Mesenchymal stem cell (in vitro differentiated cells and primary cell): ENCODE measurements at places on chromosomes 1 and 21.
A peak's percentile ranks its signal among the peaks of the same experiment; 100 is the strongest.

GRCh38 chr1:97254731-97255463 is 533.3 kb downstream of the PTBP2 start:
- DNase-seq: no peak

- no peak for DNase-seq
Measured at GRCh38 chr21:44730028-44730395, 18.6 kb upstream of the TSPEAR start.

DNA sequence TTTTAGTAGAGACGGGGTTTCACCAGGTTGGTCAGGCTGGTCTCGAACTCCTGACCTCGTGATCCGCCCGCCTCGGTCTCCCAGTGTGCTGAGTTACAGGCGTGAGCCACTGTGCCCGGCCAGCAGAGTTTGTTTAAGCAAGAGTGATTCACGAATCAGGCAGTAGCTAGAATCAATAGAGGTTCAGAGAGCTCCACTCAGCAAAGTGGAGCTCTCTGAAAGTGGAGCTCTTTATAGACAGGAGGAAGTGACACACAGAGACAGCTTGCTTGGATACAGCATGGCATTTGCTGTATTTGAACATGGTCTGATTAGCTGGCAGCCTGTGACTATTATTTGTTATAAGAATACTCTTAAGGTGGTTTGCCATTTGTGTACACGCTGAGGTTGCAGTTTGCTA is 27.1 kb upstream of the CD34 start:
- DNase-seq: no peak

DNA sequence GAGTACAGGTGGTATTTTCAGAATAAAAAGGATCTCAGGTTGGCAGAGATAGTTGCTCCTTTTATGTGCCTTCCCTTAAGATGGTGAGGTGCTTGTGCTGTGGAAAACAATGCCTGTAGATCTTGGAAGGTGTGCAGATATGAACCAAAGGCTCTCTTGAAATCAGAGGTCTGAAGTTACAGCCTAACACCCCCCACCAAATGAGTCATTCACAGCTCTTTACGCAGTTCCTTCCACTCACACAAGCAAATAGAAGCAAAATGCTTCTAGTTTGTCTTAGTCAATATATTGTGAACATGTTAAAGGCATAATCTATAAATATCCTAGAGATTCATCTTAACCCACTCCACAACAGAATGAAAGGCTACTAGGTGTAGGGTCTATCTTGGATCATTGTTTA is 128.9 kb upstream of the NR5A2 start:
- DNase-seq: no peak

- peak; percentile 67 for DNase-seq
Measured at GRCh38 chr1:20484519-20485462, 1.2 kb downstream of the CAMK2N1 start.
